Breast epithelium (tissue), 4 donors: ENCODE measurements at places on chromosomes 13 and 19. TPM values are rescaled to one million over a fixed set of nuclear protein-coding genes. Genes with fewer than 3 reads are reported as not detected.

DNA sequence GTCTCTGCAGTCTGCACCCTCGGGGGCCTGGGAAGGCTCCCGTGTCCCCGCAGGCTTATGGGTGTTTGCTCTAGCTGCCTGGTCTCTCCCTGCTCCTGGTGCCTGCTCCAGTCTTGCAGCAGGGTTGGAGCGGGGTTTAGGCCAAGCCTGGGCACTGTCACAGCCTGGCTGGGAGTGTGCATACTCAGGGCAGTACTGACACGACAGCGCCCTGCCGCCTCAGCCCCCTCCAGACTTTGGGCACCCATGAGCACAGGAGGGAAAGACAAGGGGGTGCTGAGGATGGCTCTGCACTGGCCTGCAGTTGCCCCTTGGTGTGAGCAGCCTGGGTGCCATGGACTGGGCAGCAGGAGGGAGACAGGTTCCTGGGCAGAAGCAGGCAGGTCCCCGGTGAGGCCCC is 35.7 kb downstream of the CEP89 start:
- no peaks in the 10 kb centered on the region for H3K4me1 ChIP-seq
- H3K4me3 ChIP-seq: no peak overlapping the region
- H3K27ac ChIP-seq: no peak overlapping the region
- no peaks in the 10 kb centered on the region for H3K36me3 ChIP-seq
- no peak for DNase-seq
- H3K27me3 ChIP-seq: no peaks in the 10 kb centered on the region

DNA sequence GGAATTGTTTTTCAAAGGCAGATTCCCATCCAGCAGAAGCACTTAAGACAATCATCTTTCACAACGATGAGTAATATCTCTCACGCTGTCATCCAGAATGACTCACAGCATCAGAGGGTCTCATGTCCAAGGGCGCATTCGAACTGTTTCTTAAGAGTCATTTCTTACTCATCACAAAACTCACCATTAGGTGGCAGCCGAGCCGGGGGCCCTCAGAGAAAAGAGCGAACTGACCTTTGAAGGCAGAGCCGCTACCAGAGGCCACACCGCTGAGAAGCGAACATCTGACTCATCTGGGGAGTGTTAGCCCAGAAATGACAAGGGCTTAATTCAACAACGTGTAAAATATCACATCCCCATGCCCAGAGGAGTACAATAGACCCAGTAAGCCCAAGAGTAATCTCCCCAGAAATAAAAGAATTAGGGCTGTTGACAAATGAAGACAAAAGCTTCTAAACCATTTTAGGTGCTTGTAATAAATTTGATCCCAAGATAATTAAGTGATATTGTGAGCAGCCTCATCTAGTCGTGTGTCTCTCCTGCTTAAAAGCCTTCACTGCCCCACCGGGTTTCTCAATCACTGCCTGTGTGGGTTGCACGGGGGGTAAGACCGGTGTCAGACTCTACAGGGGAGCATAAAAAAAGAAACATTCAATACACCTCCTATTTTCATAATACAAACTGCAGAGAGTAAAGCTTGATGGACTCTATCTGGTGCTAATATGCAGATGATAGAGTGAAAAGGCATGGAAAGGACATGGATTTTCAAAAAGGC is 96.2 kb downstream of the CYSLTR2 start:
- no peak overlapping the region for H3K4me3 ChIP-seq
- H3K27me3 ChIP-seq: no peaks in the 10 kb centered on the region
- no peaks in the 10 kb centered on the region for H3K36me3 ChIP-seq
- H3K27ac ChIP-seq: peak overlapping the region; percentile 64
- no peak for DNase-seq
- H3K4me1 ChIP-seq: no peaks in the 10 kb centered on the region

GRCh38 chr19:48381178-48381950 is 10.0 kb downstream of the KDELR1 start:
- H3K27me3 ChIP-seq: no peaks in the 10 kb centered on the region
- peaks cover 12% of the 10 kb centered on the region for H3K36me3 ChIP-seq
- no peaks in the 10 kb centered on the region for H3K4me1 ChIP-seq
- H3K4me3 ChIP-seq: no peak overlapping the region
- no peak overlapping the region for H3K27ac ChIP-seq

- H3K4me1 ChIP-seq: no peaks in the 10 kb centered on the region
- DNase-seq: no peak
- H3K4me3 ChIP-seq: no peak overlapping the region
These were observed 51.7 kb downstream of the KATNAL1 start for GRCh38 chr13:30255696-30256095.

DNA sequence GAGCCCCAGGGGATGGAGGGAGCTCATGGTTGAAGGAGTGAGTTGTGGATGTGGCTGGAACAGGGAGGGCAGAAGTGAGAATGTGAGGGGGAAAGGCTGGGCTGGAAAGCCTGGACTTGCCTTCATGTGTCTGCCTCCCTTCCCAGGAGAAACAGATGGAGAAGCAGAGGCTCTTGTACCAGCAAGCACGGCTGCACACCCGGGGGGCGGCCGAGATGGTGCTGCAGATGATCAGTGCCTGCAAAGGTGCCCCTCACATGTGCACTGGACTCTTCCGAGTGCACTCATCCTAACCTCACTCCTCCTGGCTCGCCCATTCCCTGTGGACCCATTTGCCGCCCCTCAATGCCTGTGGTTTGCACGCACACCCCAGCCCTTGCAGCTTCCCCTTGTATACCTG is 83.2 kb downstream of the MAP4K1 start:
- H3K27me3 ChIP-seq: no peaks in the 10 kb centered on the region
- no peak overlapping the region for H3K4me3 ChIP-seq
- H3K27ac ChIP-seq: no peak overlapping the region
- DNase-seq: no peak
- H3K4me1 ChIP-seq: no peaks in the 10 kb centered on the region

- H3K4me3 ChIP-seq: no peak overlapping the region
- no peaks in the 10 kb centered on the region for H3K4me1 ChIP-seq
- H3K27ac ChIP-seq: no peak overlapping the region
- DNase-seq: no peak
These were observed 20.0 kb downstream of the SIN3B start for GRCh38 chr19:16849168-16849567.

DNA sequence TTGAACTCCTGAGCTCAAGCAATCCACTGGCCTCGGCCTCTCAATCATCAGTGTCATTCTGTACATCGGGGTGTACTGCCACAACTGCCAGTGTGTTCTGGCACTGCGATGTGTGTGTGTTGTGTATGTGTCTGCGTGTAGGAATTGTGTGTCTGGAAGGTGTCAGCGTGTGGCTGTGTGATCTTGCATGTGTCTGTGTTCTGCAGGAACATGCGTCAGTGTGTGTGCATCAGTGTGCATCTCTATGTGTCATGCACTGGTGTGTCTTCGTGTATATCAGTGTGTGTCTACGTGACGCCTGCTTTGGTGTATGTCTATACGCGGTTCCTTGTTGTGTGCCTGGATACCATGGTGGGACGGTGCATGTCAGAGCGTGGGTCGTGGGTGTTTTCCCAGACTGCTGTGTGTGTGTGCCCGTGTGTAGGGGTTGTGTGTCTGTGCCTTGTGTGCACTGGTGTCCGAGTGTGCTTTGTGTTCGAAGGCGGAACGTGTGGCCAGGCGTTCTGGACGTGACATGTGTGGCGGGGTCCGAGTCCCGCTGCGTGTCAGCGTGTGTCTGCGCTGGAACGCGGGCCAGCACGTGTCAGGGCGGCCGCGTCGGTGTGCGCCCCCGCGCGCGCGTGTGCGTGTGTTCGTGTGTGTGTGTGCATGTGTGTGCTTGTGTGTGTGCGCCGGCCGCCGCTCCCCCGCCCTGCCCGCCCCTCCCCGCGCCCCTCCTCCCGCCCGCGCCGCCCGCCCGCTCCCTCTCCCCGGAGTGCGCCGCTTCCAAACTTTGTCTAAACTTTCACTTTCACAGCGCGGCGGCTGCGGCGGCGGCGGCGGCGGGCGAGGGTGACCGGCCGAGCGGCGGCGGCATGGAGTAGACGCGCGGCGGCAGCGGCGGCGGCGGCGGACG is at the start of gene NFIX:
TSS of gene NFIX (plus strand) at position 775 of the 895 bp plus-strand sequence. CDS start 363 bp downstream, outside the sequence.
- H3K27ac ChIP-seq: peak within 1 kb of the TSS; percentile 95
- no peak for DNase-seq
- H3K36me3 ChIP-seq: no peaks in the 10 kb centered on the region
- no peaks in the 10 kb centered on the region for H3K27me3 ChIP-seq
- H3K4me1 ChIP-seq: peaks cover 5% of the 10 kb centered on the region

GRCh38 chr13:29849071-29849631 is 1.3 kb downstream of the UBL3 start:
- H3K36me3 ChIP-seq: no peaks in the 10 kb centered on the region
- peaks cover 4% of the 10 kb centered on the region for H3K4me1 ChIP-seq
- peak overlapping the region; percentile 86 for H3K4me3 ChIP-seq
- H3K27me3 ChIP-seq: no peaks in the 10 kb centered on the region
- peak overlapping the region; percentile 99 for H3K27ac ChIP-seq

GJB2 gene
- total RNA-seq: not detected

SERP2 gene
- 2.6 TPM for total RNA-seq

PCDH9 gene
- 26.7 TPM for total RNA-seq

NKPD1 gene
- total RNA-seq: 1.0 TPM

CAPN12 gene
- 0.16 TPM for total RNA-seq

CRLF1 gene
- 21.0 TPM for total RNA-seq

CABP5 gene
- total RNA-seq: not detected

ZNF441 gene
- total RNA-seq: 7.7 TPM
